ENCODE measurements at places on chromosomes 16 and 17.
A peak's percentile ranks its signal among the peaks of the same experiment; 100 is the strongest.

- no peak for DNase-seq
These were observed 5.9 kb downstream of the CHST5 start for GRCh38 chr16:75529959-75530358.

DNA sequence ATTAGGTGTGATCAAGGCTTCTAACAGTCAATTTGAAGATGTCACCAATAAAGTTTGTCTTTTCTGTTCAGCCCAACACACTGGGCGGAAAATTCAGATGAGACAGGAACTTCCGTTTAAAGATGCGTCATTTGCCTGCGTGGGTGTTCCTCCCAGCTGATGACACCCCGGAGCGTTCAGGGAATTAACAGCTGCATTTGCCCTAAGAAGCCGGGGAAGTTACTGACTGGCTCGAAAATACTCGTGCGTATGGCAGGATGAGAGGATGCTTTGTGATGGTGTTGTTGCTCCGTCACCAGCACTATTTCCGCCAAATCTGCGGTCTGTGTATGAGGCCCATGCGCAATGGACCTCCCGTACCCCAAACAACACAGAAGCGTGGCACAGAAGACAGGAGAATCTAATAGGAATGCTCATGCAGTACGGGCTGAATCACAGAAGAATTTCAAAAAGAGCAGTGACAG, 11.9 kb upstream of the PVALEF start:
- DNase-seq: no peak

GRCh38 chr16:30377812-30378235, 3.2 kb downstream of the MYL11 start:
- DNase-seq: peak; percentile 75

- DNase-seq: no peak
These were observed 6.4 kb downstream of the AOC3 start for GRCh38 chr17:42857389-42857788.

DNA sequence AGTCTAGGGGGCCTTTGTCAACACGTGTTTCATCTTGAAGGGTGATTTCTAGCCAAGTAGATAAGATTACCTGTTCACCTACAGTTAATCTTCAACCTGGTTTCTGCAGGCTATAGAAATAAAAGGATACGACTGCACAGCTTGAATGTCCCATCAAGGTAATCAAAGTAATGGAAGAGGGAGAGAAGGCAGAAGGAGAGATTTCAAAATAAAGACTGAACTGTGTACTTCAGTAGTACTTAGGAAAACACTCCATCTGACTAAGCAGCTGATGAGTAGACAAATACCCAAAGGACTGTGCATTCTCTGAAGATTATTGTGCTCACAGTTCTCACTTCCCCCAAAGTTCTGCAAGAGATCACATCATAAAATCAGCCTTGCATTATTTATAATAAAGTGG, 5.8 kb upstream of the RFFL start:
- no peak for DNase-seq

GRCh38 chr17:28570716-28571360, 486 bp downstream of the PIGS start:
- DNase-seq: peak; percentile 36

GRCh38 chr17:68961214-68961882, 6.2 kb upstream of the ABCA8 start:
- no peak for DNase-seq

GRCh38 chr17:39238311-39238972, 12.7 kb upstream of the STAC2 start:
- peak; percentile 55 for DNase-seq

DNA sequence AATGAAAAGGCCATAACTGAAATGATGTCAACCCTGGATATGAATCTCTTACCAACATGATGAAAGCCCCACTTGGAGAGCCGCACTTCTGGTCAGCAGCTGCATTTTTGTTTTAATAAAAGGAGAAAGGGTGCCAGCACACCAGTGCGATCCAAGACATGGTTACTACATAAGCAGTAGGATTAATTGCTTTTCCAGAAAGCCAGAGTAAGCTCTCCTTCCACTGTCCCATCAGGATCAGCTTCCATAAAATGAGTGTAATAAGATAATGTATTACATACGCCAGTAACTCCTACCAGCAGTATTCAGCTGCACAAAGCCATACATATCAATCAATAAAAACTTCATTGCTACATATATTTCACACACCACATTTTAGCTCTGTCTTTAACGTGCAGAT, 26.3 kb upstream of the NACA2 start:
- no peak for DNase-seq

GRCh38 chr16:27767971-27768591, 218.1 kb downstream of the KATNIP start:
- no peak for DNase-seq

GRCh38 chr17:7293159-7293558, 1.3 kb downstream of the YBX2 start:
- no peak for DNase-seq

DNA sequence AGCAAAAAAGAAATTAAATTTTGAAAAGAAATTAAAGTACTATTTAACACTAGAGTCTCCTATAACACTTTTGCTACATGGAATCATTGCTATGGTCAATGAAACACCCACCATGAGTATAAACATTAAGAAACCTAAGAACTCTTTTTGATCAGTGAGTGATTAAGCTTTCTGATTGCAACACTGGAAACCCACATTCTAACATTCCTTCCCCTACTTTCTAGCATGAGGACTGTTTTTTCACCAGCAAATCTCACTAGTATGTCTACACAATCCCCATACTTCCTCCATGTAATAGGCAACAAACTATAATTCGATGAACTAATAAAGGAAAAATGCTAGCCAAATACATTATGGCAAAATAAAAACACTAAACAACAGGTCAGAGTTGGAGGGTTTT, 54.7 kb downstream of the SKAP1 start:
- DNase-seq: no peak

- DNase-seq: no peak
These were observed 43.8 kb downstream of the PSME3IP1 start for GRCh38 chr16:57141822-57142631.

DNA sequence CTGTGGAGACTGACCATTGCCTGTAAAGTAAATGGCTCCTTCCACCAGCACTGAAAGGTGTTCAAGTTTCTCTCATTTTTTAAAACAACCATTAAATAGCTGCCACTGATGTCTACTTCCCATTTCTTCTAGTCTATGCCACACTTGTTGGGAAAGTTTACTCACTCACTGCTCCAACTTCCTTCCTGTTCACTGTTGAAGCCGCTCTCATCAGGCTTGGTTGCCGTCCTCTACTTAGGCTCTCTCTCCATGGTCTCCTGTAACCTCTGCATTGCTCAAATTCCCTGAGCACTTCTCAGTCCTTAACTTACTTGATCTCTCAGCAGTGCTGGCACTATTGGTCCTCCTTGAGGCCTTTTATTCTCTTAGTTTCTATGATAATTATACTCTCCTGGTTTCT, 32.4 kb downstream of the SNX11 start:
- no peak for DNase-seq

DNA sequence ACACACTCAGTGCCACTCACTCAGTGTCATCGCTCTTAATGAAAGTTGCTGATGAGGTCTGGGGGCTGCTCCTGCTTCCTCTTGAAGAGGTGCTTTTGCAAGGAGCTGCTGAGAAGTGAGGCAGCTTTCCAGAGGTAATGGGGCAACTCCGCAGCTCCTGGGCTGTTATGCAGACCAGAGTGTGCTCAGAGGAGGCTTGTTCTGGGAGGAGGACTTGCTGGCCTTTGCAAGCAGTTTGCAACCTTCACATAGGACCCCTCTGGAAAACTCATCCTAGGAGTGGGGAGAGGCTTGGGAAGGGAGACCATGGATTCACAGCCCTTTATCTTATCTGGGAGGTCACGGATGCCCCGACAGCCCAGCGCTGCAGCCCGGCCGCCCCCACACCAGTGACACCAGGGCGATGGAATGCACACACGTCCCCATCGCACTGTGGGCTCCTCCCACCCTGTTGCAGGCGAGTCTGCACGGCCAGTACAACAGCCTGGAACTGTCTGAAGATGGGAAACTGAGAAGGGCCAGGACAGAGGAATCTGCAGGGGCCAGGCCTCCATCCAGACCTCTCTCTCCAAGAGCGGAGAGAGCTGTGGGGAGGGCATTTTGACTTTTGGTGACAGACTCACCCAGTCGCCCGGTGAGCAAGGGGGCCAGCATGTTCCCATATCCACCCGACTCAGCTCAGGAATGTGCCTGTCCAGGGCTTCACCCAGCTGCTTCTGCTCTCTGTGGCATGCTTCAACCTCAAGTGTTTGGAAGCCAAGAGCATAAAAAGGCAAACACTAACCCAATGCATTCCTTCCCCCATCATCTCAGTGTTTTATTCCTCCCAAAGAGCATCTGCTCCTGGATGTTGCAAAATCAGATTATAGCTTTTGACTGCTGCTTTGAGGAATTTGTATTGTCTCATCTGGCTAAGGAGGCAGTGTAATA, 78.6 kb upstream of the ZNF469 start:
- no peak for DNase-seq

DNA sequence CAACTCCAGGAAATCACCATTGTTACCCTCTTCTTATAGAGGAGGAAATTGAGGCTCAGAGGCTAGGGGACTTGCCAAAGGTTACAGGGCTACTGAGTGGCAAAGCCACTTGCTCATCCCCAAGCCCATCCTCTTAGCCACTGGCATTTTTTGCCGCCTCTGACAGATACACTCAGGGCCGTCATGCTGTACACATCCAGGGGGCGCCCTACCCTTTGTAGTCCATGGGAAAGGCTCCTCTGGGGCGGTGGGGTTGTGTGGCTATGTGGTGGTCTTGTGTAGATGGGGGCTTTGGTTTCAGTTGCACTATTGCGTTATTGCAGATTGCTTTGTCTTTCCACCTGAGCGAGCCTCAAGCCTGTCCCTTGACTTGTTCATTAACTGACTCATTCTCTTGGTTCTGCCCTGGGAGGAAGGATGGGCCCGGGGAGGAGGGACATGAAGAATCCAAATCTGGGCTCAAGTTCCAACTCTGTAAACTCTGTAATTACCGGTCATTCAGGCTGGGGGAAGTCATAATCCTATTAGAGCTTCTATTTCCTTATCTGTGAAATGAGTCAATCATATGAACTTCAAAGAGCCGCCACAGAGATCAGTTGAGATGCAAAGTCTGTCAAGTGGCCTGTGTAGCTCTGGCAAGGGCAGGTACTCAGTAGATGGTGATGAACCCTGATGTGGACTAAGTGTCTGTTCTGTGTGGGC, 2.8 kb downstream of the NOS2 start:
- DNase-seq: no peak

DNA sequence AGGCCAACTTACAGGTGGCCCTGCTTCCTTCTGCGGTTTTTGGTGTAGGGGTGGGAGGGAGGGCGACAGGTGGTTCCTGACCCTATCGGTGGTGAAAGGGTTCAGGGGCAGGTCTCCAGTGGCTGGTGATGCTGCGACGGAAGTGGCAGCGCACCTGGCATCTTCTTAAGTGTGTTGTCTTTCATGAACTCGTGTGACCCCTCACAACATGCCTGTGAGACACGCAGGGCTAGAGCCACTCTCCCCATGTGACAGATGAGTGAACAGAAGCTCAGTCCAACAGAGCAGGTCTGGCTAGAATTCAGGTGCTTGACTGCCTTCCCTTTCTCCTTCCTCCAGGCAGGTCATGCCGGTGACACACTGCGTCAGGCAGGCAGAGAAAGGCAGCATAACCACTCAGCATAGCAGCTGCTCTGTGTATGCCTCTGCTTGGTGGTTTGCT, 8.0 kb downstream of the TNFAIP1 start:
- no peak for DNase-seq

- DNase-seq: no peak
These were observed at the start of gene EMP2 for GRCh38 chr16:10579965-10580882. TSS of gene EMP2 (minus strand) at chr16:10580598. CDS start at chr16:10547617, 32,981 bp downstream.

- DNase-seq: no peak
These were observed at the start of gene LHX1 for GRCh38 chr17:36937001-36937958. TSS of gene LHX1 (plus strand) at chr17:36937475. CDS start at chr17:36938198, 723 bp downstream.

- DNase-seq: no peak
These were observed 3.6 kb downstream of the FOXN1 start for GRCh38 chr17:28509789-28510188.

DNA sequence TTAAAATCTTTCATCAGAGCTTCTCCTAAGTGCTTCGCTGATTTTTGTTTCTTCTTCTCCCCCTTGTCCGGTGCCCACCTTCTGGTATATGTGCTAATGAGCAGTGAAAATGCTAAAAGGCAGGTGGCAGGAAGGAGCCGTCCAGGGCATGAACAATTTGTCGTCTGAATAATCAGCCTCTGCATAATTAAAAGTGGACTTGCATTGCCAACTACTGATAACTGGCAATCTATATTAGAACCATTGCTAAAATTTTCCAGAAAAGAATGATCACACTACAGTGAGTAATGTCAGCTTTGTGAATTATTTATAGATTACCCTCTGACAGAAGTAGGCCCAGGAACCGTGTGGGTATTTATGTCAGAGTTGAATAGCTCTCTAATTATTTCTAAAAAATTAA, 28.1 kb downstream of the SERPINF1 start:
- no peak for DNase-seq

- no peak for DNase-seq
These were observed 2.1 kb downstream of the CPD start for GRCh38 chr17:30380643-30381339.

DNA sequence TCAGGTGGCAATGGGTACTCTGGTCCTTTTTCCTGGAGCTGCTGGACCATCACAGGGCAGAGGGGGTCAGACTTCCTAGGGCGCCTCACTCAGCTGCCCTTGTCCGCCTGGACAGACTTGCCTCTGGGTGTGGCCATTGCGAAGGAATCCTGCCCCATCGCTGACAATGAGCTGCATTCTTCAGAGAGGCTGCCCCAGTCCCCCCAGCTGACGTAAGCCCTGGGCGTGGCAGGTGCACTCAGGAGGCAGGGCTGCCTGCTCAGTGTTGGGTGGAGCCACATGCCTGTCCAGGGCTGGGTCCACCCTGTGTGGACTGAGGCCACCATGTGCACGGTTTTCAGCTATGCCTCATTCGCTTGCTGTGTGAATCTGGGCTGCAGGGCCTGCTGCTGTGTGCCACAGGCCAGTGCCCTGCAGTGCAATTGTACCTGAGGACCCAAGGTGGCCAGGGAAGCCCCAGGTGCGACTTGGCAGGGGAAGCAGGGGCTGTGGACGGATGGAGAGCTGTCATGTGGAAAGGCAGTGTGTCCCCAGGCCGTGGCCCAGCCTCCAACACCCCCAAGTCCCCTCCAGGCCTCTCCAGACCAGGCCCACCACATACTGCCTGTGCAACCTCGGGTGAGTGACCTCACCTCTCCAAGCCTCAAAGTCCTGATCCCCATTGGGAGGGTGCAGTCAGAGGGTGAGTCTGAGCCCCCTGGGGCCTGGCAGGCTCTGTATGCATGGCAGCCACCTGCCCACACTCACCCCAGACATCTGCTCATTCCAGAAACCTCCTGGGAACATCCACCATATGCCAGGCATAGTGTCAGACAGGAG, 14.0 kb upstream of the MPRIP start:
- no peak for DNase-seq

DNA sequence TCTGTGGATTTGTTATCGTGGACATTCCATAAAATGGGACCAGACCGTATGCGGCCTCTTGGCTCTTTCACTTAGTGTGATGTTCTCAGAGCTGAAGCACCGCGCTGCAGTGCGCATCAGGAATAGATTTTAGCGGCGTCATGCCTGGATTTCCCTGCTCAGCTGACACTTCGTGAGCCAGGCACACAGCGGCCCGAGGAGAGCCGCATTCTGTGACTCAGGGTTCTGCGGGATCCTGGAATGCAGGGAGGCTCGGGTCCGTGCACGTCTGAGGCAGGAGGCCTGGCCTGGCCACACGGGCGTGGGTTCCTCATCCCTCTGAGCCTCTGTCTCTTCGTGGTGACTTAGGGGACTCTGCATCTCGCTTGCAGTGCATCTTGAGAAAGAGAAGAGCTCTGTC, 13.4 kb downstream of the CBFA2T3 start:
- DNase-seq: no peak

- DNase-seq: no peak
These were observed 77.5 kb downstream of the ENGASE start for GRCh38 chr17:79152110-79152509.

GRCh38 chr16:56363781-56364565, 61.4 kb downstream of the AMFR start:
- DNase-seq: no peak
